ENCODE measurements at places on chromosomes 7 and 10. TPM values are rescaled to one million over a fixed set of nuclear protein-coding genes. Genes with fewer than 3 reads are reported as not detected.

DNA sequence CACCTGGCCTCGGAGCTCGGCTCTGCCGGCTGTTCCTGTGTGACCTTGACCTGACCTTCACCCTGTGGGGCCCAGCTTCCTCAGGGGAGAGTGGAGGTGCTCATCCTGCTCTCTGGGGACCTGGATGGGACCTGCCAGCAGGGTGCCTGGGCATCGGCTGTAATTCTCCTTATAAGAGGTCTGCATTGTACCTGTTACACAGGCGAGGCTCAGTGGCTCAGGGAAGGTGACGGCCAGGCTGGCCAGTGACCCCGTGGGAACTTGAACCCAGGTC lies 29.0 kb downstream of the RET start:
- DNase-seq, result no peak

GRCh38 chr10:72291019-72291532 lies 17.4 kb downstream of the DDIT4 start:
- DNase-seq, result no peak

CRHR2 gene
- total RNA-seq, result not detected

DNA sequence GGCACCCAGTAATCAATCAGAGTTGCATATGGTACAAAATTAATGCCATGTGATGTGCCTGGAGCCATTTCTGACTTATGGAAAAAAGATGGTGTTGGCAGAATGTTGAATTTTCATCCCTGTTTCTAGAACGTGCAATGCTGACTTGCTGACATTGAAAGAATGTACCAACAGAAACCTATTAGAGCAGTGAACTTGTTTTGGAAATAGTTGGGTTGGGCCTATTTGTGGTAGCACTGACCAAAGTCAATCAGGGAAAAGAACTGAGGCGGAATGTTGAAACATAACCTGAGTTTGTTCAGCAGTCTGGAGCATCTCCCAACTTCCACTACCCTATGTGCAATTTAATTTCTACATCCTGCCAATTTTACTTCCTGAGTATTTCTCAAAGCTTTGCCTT lies 11.7 kb upstream of the KIAA1217 start:
- no peak for DNase-seq

CALML3 gene
- not detected for total RNA-seq

HERC4 gene
- total RNA-seq, result 23.0 TPM

Data from SK-MEL-5 (cell line).